Right cardiac atrium (tissue), 5 donors: ENCODE measurements at places on chromosomes 5 and 9. TPM values are rescaled to one million over a fixed set of nuclear protein-coding genes. Genes with fewer than 3 reads are reported as not detected.
A peak's percentile ranks its signal among the peaks of the same experiment; 100 is the strongest.

The GRM6 gene
- not detected for total RNA-seq

The LCN1 gene
- 0.42 TPM for total RNA-seq

The CDC37L1 gene
- total RNA-seq, result 42.3 TPM

The PCDHGC4 gene
- total RNA-seq, result 1.8 TPM

The NLN gene
- total RNA-seq, result 11.4 TPM

The DDX4 gene
- not detected for total RNA-seq

The F2R gene
- 22.1 TPM for total RNA-seq

The IRX2 gene
- total RNA-seq, result 0.46 TPM

The NUTM2F gene
- not detected for total RNA-seq

DNA sequence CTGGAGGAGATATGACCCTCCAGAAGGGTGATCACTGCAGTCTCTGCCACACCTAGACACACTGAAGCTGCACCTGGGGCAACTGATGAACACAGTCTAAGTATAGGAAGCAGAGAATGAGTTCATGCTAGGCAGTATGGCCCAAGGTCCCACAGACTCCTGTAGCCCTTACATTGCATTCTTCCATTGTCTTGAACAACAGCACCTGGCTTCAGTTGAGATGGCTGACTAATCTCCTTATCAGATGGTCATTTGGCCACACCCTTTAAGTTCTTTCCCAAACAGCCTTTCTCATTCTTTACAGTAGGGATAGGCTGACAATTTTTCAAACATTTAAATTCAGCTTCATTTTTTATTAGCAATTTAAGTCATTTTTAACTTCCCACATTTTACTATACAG, 23.1 kb downstream of the CENPK start:
- no peak for DNase-seq

DNA sequence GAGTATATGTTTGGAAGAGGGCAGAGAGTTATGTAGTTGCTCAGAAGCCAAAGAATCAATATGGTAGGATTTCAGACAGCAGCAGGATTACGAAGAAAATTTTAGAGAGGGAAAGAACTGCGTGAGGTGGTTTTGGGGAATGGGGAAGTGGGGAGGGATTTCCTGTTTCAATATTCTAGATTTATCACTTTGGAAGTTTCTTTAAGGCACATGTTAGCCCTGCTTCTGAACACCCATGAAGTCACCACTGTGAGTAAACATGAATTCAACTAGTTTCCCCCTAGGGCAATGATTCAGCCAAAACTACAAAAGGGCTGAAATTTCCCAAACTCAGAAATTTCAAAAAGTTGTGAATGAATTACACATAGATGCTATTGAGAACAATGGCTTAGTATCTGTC, 132.2 kb downstream of the EBF1 start:
- no peak for DNase-seq

DNA sequence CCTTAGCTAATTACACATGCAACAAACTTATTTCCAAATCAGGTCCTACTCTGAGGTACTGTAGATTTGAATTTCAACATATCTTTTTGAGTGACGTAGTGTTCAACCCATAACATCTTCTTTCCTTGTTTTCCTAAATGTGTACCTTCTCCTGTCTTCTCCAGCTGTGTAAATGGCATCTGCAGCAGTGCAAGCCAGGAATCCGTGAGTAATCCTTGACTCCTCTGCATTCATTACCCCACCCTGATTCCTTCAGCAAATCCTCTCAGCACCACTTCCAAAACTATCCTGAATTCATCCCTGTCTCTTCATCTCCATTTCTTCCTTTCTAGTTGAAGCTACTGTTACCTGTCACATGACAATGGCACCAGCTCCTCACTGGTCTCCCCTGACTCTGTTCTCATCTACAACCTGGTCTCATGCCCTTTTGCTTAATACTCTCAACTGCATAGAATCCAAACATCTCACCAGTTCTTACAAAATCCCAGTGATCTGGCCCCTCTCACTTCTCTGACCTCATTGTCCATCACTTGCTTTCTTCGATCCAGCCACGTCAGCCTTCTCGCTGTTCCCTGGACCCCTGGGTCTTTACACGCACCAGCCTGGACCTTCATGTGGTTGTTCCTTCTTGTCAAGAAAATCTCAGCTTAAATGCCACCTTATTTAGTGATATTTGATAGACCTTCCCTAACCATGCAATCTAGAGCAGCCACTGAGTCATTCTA, 14.6 kb upstream of the TRAF1 start:
- no peak for DNase-seq

- no peak for DNase-seq
Measured at GRCh38 chr9:3929345-3930047, 370.4 kb downstream of the GLIS3 start.

- no peak for DNase-seq
Measured at GRCh38 chr9:97703437-97704344, 6.6 kb upstream of the XPA start.

GRCh38 chr5:73179730-73180129, 6.7 kb downstream of the TMEM174 start:
- DNase-seq, result no peak

DNA sequence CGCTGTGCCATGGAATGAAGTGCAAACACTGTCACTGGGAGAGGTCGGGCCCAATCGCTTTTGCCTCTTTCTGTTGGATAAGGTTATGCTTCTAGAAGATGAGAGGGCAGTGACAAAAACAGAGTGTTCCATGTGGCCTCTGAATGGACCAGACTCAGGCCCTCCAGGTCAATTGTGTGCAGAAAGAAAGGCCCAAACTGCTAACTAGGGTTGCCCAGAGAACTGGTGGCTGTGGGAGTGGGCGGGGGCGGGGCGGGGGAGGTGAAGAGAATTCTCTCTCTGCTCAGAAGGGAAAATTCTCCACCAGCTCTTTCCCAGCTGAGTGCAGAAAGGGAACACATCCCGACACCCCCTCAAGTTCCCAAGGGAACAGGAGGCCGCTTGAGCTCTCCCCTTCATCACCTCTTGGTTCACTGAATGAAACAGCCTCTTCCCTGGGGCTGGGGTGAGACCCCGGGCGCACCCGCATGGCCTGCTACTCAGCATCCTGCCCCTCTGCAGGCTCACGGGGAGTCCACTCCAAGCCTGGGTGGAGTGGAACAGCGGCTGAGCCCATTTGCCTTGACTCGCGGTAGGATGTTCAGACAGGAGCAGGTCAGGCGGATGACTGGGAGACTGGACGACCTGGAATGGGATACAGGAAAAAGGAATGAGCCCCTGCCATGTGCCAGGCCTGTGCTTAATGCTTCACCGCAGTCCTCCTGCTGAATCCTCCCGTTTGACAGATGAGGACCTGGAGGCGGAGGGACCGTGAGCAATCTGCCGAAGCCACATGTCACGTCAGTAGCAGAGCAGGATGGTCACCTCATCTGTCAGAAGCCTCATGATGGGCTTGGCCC, 93.8 kb upstream of the FANCC start:
- peak; percentile 22 for DNase-seq

- DNase-seq, result no peak
Measured at GRCh38 chr9:76699971-76700370, 64.3 kb upstream of the PCA3 start.

- no peak for DNase-seq
Measured at GRCh38 chr5:109705596-109705995, 15.9 kb downstream of the MAN2A1 start.

DNA sequence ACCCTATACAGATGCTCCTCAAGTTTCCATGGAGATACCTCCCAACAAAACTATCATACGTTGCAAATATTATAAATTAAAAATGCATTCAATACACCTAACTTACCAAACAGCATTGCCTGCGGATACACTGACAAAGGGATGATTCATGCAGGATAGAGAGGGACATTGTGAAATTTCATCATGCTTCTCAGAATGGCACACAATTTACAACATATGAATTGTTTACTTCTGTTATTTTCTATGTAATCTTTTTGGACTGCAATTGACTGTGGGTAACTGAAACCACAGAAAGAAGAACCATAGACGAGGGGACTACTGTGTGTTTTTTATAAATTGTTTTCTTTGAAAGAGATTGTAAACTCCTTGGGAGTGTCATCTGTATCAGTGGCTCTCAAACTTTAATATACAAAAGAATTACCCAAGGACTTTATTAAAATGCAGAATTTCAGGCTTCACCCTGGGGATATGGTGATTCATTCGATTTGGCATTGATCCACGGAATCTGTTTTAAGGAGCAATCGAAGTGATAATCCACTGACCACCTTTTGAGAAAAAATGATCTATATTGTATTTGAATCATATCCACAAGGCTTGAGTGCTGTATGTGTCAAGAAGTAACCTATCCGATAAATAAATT, 146.4 kb downstream of the SGCD start:
- DNase-seq, result no peak

- no peak for DNase-seq
Measured at GRCh38 chr5:134100283-134101091, 14.0 kb upstream of the TCF7 start.

DNA sequence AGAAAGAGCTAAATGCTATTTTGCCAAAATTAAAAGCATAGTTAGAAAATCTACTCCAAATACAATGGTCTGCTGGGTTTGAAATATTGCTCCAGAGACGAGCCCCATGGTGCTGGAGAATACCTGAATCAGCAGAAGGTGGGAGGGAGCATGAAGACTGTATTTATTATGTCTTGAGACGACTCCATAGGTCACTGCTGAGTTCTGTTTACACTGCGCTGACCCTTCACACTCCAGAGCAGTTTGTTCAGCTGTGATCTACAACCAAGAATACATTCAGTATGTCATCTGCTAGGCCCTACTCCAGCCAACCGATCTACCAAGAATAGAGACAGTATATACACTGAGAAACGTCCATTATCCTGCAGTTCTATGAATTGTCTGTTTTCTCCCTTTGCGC, 150.5 kb downstream of the TLE1 start:
- DNase-seq, result no peak

DNA sequence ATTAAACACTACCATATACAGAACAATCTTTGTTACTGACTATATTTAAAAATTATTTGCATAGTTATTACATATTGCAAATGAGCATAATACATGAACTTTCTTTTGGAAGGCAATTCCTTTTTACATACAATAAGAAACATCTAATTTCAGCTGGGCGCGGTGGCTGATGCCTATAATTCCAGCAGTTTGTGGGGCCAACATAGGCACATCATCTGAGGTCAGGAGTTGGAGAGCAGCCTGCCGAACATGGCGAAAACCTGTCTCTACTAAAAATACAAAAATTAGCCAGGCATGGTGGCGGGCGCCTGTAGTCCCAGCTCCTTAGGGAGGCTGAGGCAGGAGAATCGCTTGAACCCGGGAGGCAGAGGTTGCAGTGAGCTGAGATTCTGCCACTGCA, 36.4 kb upstream of the SIMC1 start:
- no peak for DNase-seq

DNA sequence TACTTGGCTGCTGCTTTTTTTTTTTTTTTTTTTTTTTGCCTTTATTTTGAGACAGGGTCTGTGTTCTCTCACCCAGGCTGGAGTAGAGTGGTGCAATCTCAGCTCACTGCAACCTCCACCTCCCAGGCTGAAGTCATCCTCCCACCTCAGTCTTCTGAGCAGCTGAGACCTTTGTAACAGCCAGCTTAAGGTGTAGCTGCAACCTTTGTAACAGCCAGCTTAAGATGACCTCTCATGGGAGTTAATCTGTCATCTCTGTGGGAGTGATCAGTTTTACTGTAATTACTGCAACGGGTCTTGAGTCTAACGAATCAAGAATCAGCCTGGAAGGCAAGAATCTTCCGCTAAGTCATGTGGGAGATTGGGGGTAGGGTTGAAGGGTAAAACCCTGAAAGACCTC, 31.6 kb upstream of the SNX2 start:
- no peak for DNase-seq

- no peak for DNase-seq
Measured at GRCh38 chr5:160054831-160055230, 45.9 kb downstream of the TTC1 start.

- no peak for DNase-seq
Measured at GRCh38 chr9:120040896-120041295, 539.1 kb downstream of the CDK5RAP2 start.

- DNase-seq, result peak; percentile 72
Measured at GRCh38 chr9:8262625-8263622, 463.3 kb upstream of the DMAC1 start.

- DNase-seq, result no peak
Measured at GRCh38 chr5:138271281-138271680, 3.1 kb downstream of the GFRA3 start.

DNA sequence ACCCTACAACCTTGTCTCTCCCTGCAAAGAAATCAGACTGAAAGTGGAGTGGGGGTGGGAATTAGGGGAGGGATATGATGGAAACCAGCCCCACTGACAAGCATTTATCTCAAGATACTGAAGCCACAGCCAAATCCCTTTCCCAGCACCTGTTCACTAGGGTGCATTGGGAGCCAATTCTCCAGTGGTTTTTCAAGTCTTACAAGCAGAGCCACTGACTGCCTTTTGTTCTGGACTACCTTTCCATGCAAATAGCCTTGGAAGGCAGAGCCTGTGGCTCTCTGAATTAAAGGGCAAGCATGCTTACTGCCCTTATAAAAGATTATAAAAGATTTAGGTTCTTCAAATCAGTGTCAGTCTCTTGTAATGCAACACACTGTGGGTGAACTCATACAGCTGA, 8.8 kb upstream of the GGTA1 start:
- no peak for DNase-seq

GRCh38 chr5:6291961-6292360, 86.4 kb downstream of the MED10 start:
- DNase-seq, result no peak

- no peak for DNase-seq
Measured at GRCh38 chr5:53249529-53250200, 140.1 kb upstream of the MOCS2 start.
